ENCODE measurements at places on chromosomes 13 and 19. TPM values are rescaled to one million over a fixed set of nuclear protein-coding genes. Genes with fewer than 3 reads are reported as not detected.

DNA sequence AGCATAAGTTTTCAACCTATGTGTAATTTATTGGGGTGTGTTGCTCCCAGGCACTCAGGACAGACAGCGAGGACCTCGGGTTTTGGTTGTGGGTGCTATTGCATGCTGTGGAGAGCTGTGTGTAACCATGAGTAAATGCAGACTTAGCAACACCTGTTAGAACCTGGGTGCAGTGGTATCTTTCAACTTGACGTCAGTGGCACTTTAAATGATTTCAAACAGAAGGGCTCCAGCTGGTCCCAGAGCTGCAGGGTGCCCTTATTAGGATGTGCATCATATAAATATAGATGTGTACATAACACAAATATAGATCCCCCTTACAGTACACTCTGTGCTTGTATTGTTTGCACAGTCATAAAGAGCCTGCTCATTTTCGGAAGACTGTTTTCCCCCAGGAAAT is 228.3 kb upstream of the IRS2 start:
- no peak for DNase-seq

GRCh38 chr19:33819880-33820781 is 23.5 kb downstream of the KCTD15 start:
- peak; percentile 23 for DNase-seq

- DNase-seq = no peak
Measured at GRCh38 chr13:100667894-100668293, 6.7 kb downstream of the TMTC4 start.

EDNRB gene
- 69.1 TPM for polyA plus RNA-seq

DNA sequence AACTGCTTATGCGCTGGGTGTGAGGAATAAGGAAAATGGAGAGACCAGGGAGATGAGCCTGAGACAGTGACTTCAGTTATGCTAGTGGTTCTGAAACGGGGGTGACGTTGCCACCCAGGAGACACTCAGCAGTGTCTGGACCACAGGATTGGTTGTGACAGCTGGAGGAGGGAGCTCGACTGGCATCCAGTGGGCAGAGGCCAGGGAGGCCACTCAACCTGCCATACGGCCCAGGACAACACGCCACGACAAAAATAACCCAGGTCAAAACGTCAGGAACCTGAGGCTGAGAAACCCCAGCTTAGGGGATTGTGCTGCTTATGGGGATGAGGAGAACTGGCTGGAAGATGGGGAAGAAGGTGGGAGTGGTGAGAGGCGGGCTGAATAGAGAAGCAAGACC is 10.4 kb downstream of the ZSCAN5A start:
- no peak for DNase-seq

DNA sequence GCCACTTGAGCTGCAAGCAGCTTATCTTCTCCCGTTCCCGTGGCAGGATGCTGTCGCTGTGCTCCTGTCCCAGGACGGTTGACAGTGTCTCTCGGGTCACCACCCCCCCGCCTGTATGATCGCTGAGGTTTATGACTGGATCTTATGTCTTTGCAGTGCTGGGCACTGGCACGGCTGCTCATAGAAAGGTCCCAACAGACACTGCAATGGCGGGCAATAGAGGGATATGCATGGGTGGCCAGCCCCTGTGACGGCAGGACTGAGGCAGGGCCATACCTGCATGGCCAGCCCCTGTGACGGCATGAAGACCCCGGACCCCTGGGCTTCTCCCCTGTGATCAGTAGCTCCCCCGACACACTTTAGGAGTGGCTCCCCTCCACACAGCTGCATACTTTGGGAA is 307.2 kb downstream of the TEX29 start:
- DNase-seq = no peak

DNA sequence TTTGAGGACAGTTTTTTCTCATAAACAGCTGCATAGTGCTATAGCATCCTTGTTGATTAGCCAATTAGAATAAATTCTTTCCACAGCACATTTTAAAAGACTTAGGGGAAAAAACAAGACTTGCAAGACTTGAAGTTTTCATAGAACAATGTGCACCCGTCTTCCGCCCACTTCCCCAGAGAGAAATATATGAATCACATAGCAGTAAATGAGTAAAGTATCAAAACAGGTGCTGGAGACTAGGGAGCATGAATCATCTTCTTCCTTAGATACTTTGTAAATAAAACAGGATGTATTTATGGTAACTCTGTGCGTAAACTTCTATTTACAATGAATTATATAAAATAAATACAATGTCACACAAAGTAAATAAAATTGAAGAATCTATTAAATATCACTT is 75.1 kb downstream of the COL4A2 start:
- DNase-seq = no peak

DNA sequence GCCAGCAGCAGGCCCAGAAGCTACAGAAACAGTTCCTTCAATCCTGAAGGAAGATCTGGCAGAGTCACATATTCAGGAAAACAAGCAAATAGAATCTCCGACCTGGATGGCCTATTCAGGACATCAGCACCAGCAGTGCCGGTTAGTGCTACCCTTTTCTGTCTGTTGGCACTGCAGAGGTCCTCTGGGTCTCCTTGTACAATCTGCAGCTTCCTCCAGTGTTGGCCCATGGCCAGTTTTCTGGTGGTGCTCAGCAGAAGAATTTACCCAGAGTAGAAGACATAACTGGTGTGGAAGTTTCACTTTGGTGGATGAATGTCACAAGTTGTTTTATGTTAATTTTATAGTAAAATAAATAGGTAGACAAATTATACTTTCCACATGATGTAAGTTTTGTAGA is 498.1 kb downstream of the COG6 start:
- no peak for DNase-seq

WTIP gene
- 37.3 TPM for polyA plus RNA-seq

DNA sequence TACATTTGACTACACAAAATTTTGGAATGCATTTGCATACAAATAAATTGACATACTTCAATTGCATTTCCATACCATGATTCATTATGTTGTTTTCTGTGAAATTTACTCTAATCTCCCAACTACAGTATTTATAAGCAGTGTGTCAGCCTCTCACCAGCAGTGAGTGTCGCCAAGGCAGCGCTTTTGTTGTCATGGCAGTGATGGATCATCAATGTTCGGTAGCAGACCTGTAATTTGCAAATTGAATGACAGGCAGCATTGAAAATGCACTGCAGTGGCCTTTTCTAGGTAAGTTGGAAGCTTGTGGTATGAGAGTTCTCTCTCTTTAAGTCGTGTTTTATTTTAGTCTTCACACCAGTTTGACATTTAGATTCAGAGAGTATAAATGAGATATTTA is 534.1 kb downstream of the PCDH17 start:
- no peak for DNase-seq

PDX1 gene
- polyA plus RNA-seq = not detected

- no peak for DNase-seq
Measured at GRCh38 chr13:27280009-27280656, 9.5 kb downstream of the RASL11A start.

CYP4F3 gene
- polyA plus RNA-seq = 0.19 TPM

PLIN5 gene
- polyA plus RNA-seq = 2.7 TPM

CAPS gene
- 44.2 TPM for polyA plus RNA-seq

DNA sequence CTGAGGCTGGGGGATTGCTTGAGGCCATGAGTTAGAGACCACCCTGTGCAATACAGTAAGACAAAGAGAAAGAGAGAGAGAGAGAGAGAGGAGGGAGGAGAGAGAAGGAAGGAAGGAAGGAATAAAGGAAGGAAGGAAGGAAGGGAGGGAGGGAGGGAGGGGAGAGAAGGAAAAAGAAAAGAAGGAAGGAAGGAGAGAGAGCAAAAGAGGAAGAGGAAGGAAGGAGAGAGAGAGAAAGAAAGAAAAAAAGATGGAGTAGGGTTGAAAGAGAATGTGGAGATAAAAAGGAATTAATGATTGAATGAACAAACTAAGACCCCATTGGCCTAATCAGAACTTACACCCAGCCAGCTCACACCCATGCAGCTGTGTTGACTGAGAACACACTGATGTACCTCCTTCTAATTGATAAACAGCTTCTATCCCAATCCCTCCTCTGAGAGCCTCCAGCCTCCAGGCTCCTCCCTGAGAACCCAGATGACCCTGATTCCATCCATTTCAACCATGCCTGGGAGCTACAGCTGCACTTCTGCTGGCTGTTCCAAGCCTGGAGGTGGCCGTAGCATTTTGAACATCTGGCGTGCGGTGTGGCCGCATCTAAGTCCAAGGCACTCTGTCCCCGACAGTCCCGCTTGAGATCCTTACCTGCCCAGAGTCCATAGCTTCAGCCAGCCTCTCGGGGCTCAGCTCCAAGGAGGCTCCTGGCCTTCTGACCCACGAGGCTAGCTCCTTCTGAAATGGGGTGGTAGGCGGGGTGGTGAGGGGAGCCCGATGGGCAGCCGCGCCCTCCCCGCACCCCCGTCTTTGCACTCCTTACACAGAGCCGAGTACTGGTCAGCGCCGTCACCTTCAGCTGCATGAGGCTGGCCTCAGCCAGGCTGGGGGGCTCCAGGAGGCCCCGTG is 1.1 kb downstream of the PRODH2 start:
- DNase-seq = no peak

- no peak for DNase-seq
Measured at GRCh38 chr13:38875186-38875875, 115.3 kb downstream of the STOML3 start.

DNA sequence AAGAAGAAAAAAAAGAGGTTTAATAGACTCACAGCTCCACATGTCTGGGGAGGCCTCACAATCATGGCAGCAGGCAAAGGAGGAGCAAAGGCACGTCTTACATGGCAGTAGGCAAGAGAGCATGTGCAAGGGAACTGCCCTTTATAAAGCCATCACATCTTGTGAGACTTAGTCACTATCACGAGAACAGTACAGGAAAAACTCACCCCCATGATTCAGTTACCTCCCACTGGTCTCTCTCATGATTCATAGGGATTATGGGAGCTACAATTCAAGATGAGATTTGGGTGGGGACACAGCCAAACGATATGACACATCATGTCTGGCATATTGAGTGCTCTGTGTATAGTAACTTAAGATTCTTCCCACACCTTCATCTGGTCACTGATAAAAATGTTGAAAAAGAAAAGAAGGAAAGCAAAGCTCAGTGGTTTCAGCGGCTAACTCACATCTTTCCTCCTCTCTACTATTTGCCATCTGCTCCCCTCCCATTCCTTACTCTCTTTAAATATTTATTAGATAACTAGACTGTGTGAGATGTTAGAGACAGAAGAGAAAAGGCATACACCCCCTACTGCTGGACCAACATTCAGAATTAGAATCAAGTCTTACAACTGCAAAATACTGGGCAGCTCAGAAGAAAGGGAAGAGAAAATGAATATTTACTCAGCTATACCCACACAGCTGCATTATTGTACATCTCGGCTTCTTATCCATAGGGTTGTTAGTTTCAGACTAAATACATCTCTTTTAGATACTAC is 60.1 kb upstream of the AKAP11 start:
- DNase-seq = no peak

- DNase-seq = no peak
Measured at GRCh38 chr13:84605927-84606326, 723.7 kb upstream of the SLITRK1 start.

GRCh38 chr19:1155352-1156304 is 18.4 kb downstream of the SBNO2 start:
- no peak for DNase-seq

- no peak for DNase-seq
Measured at GRCh38 chr13:21637296-21637695, 33.3 kb upstream of the MICU2 start.

DNA sequence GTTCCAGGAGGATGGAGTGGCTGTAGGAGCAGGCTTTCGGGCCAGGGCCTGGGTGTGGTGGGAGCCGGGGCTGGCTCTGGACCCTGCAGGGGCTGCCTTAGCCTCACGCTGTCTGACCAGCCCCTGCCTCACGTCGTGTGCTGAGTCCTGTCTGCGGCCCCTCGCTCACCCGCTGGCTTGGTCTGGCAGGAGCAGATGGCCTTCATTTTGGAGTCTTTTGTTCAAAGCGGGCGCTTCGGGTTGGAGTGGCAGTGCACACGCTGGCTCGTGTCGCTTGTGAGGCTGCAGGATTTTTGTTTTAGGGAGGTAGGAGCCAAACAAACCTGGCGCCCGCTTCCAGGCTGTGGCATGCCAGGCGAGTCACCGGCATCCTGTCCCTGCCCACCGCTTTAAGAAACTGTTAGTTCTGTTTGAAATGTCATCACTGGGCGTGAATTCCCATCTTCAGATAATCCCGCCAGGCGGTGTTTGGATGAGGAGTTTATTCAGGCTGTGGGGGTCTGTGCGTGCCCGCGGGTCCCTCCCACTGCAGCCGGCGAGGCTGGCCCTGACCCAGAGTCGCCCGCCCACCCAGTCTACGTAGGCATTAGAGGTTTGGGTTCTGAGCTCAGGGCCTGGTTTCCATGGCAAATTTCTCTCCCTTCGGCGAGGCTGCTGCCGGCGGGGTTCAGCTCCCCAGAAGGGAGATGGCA is 89.8 kb downstream of the KDM4B start:
- no peak for DNase-seq
